RKO (cell line): ENCODE measurements at places on chromosomes 4 and X.

- peak; percentile 90 for DNase-seq
Measured at GRCh38 chr4:48635310-48635709, 144.8 kb downstream of the FRYL start.

GRCh38 chr4:76688619-76689144 is 209.3 kb downstream of the SOWAHB start:
- no peak for DNase-seq

DNA sequence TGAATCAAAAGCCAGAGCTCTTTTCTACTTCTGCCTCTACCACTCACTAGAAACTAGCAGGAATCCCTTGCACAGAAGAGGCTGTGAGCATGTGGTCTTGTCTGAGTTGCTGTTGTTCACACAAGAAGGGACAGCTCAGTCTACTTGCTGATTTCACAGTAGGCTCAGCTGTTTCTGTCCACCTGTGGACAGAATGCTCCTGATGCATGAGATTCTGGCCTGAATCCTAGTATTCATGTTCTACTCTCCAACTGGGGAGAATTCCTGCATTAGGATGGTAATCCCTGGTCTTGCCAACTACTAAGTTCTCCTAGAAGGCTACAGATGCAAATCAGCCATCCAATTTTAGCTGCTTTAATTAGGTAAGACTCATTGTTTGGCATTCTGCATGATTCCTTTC is 112.8 kb downstream of the PPA2 start:
- no peak for DNase-seq

- peak; percentile 57 for DNase-seq
Measured at GRCh38 chrX:11423362-11423818, 130.2 kb downstream of the AMELX start.

DNA sequence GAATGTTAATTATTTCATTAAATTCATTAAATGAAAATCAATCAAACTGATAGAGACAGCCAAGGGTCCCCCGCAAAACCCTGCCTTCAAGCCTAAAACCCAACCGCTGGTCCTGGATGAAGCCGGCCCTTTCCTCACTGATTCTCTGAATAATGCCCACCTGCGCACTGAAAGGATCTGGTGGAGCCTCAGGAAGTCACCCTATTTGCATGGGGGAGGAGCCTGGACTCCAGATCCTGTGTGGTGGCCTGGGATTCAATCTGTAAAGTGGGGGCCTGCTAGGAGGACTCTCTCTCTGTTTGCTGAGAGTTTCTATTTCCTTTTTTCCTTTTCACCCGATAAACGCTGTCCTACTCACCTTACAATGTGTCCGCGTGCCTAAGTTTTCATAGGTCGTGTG is 97.9 kb upstream of the ADAMTS3 start:
- no peak for DNase-seq

DNA sequence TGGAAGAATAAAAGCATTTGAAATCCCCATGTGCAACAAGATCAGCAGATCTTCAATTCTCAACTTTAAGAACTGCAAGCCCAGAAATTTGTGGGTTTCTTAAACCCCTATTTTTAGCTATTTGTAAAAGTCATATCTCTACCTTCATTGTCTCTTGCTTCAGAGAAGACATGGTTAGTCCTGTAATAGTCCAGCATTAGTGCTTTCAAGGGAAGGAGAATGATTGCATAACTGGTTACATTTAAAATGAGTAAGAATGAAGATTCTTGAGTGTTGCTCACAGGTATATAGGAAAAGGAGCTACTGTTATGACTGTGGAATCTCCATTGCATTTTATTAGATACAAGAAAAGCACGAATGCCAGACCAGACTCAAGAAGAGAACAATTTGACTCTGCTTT is 84.0 kb downstream of the CCSER1 start:
- DNase-seq: no peak

GRCh38 chr4:129804461-129804981 is 708.6 kb downstream of the C4orf33 start:
- no peak for DNase-seq
